ENCODE measurements at places on chromosomes 6 and 20.

DNA sequence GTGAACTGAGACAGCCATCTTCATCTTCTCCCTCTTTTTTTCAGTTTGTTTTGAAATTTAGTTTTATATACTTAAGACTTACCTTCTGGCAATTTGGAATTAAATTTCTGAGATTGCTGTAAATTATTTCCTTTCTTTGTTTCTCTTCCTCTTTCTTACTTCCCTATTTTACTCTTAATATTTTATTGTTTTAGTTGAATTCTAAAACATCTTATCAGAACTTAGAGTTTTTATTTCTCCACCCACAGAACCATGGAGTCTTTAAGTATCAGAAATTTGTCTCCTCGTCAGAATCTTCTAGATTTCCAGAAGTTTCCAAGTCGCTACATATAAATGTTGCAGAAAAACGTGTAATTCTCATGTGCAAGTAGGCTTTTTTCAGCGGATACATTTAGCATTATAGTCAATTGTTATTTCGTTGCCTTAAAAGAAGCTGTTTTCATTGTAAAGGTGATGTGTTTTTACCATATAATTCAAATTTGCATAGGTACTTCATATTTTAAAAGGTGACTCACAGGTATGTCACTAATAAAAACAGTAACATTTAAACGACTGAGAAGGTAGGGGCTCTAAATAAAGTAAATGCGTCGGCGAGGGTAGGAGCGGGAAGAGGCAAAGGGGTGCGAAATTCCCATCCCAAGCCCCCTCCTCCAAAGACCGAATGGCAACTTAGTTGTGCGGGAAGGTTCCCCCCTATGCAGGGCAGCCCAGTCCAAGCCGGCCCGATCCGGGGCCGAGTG is 866 bp upstream of the MYO6 start:
- DNase-seq = no peak

DNA sequence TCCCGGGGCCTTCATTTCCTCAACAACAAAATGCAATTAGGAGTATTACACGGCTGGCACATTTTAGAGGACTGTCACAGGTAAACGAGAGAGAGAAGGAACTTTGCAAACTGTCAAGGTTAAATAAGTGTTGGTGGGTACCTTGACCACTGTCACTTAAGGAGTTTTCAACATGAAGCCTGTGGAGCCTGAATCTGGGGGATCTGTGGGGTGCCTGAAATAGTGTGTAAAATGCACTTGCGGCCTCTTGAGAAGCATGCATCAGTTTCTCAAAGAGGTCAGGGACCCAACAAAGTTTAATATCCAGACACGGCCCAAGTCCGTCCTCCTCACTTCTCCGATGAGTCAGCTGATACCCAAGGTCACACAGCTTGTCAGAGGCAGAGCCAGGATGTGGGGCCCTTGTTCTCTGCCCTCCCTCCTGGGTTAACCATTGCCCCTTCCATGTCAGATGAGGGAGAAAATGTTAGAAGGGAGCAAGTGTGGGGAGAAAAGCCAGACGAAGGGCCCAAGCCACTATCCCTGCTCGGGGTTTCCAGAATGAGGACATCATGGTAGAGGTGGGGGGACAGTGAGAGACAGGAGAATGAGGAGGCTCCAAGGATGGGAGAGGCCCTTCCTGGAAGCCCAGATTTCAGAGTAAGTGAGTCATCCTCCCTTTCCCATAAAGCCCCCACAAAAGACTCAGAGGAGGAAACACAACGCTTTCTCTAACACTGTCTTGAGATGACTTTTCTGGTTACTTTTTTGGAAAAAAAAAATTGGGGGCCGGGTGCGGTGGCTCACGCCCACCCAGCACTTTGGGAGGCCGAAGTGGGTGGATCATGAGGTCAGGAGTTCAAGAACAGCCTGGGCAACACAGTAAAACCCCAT is 42.2 kb downstream of the C6orf132 start:
- peak; percentile 64 for DNase-seq

DNA sequence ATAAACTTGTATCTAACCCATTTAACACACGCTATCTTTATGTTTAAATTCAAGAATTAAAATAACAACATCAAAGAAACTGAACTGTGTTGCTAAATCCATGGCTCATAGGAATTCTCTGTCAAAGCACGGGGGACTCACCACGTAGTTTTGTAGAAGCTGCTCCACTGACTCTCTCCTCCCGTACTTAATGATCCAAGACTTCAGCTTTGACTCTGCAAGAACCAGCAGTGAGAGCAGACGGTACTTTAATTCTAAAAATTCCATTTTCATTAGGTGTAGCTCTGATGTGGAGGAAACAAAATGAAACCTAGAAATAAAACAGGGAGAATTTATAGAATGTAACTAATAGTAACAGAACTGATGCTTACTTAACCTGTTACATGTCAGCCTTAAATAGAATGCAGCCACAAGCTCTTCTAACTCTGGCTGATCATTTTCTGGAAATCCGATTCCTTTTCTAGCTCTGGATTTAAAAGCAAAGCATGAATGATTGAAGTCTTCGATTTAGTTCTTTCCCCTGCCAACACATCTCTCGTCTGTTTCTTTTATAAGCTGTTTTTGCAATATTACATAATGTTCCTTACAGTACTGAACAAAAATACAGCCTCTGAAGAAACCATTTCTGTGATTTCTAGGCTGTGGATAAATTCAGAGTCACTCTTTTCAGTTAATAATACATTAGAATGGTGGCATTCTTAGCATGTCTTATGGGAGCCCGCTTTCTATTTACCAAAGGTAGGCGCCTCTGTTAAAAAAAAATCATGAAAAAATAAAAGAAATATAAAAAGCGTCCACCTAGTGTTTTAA is 165.5 kb downstream of the SYNE1 start:
- DNase-seq = no peak

DNA sequence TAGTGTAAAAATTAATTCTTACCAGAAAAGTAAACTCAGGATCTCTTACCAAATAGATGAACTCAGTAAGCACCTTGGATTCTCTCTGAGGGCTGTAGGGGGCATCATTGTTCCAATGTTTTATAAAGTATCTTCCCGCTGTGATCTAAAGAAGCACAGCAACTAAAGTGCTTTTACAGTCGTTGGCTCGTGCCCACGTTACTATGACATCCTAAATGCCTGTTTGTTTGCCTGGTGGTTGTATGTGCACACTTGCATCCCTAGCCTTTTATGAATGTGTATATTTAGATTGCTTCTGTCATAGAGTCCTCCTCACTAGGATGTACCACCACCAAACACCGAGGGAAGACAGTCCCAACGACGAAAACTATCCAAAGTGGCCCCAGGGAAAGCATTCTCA is 34.5 kb downstream of the SLX4IP start:
- no peak for DNase-seq

- peak; percentile 70 for DNase-seq
These were observed 831 bp downstream of the PMEPA1 start for GRCh38 chr20:57708694-57709673.

DNA sequence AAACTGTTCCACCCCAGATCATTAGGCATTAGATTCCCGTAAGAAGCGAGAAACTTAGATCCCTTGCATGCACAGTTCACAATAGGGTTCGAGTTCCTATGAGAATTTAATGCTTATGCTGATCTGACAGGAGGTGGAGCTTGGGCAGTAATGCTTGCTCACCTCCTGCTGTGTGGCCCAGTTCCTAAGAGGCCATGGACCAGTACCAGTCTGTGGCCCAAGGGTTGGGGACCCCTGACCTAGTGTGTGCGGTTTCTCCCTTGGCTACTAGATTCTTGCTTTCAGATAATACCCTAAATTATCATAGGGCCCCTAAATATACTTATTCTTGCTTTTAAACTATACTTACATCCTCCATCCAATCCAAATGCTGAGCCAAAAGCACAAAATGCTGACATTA is 1.9 kb upstream of the GPSM3 start:
- DNase-seq = no peak

DNA sequence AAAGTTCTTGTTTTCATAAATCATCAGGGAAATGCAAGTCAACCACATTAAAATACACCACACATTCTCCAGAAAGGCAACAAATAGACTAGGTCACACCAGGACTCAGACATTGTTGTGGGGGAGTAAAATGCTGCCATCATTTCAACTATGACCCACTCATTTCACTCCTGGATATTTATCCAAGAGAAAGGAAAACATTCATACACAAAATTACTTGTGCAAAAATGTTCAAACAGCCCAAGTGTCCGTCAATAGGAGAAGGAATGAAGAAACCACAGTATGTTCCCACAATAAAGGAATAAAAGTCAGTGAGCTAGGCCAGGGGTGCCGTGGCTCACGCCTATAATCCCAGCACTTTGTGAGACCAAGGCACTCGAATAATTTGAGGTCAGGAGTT is 81.5 kb upstream of the QKI start:
- DNase-seq = no peak

- no peak for DNase-seq
These were observed 395.7 kb downstream of the ZFAND3 start for GRCh38 chr6:38215225-38215624.

DNA sequence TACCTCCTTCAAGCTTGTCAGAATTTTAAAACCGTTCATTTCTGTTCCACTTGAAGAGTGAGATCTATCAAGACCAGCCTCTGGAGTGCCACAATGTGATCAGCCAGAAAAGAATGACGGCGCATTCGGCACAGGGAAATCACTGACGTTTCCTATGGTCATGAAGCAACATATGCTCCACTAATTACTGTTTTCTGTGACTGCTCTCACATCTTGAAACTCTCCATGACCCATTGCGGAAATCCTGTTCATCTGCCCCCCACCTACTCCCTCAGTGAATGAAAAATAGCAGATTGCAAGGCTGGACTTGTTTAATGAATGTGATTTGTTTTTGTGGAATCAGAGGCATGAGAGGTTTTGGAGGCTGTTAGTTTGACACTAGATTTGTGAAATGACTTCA is 53.2 kb downstream of the SAMD5 start:
- DNase-seq = no peak

GRCh38 chr6:31332637-31333602 is 24.1 kb downstream of the HLA-B start:
- DNase-seq = peak; percentile 57

GRCh38 chr6:148306286-148306685 is 36.4 kb upstream of the SASH1 start:
- DNase-seq = no peak

DNA sequence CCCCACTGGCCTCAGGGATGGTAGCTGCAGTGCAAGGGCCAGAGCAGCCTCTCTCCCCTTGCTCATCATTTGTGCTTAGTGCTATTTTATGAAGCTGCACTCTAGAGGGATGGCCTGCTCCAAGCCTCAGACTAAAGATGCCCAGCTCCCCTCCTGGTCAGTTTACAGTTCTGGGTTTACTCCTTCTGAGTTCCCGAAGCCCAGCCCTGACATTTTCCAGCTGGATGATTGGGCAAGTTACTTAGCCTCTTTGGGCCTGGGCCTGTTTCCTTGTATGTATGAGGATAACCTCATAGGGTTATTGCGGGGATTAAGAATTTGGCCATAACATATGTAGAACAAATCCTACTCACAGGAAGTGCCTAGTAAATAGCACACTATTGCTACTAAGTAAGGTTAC is 31.8 kb upstream of the EMILIN3 start:
- no peak for DNase-seq

- no peak for DNase-seq
These were observed 9.3 kb downstream of the COX7A2 start for GRCh38 chr6:75234126-75234865.

GRCh38 chr20:17654649-17655285 is 27.3 kb downstream of the RRBP1 start:
- no peak for DNase-seq

- DNase-seq = no peak
These were observed 14.6 kb downstream of the CCM2L start for GRCh38 chr20:32024683-32025295.

DNA sequence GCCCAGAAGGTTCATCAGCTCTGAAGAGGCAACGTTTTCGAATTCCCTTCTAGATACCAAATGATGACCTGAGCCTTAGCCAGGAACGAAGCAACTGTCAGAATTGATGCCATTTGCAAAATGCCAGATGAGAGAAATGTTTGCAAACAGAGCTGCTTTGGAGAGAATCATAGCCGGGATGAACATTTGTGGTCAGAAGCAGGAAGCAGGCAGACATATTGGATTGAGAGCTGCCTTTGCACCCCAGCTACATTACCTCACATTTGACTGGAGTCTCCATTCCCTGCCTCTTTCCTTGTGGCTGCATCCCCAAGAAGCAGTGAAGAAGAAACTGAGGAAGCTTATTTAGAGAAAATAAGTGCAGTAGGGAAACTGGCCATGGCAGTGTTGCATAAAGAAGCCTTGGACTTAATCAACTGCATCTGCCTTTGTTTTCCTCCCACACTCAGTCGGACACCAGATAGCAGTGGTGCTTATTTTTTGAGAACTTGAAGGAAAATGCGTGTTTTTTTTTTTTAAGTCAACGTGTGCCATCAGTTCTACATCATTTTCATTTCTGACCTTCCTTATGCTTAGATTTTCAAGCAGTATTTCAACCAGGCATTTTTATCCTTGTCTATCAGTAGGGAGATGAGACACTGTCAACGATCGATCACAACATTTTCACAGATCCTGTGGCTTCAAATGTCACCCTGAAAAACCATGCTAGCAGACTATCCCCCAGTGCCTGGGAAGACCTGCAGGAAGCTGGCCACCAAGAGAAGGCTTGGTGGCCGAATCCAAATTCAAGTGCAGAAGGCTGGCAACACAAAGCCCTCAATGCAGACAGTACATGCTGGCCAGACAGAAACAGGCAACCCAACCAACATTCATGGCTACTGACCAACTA is 541.2 kb upstream of the JARID2 start:
- DNase-seq = no peak

DNA sequence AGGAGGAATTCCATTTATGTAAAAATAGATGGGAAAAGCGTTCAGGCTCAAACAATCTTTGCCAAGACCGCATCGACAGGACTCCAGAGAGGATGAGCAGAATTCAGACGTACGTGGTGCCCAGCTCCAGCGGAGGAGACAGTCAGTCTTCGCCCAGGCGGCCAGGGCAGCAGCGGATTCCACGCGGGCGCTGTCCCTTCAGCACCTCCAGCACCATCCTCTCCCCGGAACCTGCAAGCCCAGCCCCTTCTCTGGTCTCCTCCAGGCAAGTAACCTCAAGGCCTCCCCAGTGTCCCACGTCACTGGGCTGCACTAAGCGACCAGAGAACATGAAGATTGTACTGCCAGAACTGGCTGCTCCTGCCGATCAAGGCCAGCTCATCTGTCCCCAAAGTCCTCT is 2.8 kb upstream of the KCNQ2 start:
- no peak for DNase-seq

GRCh38 chr20:54176610-54177009 is 2.8 kb upstream of the CYP24A1 start:
- DNase-seq = no peak

GRCh38 chr6:144478483-144478882 is 193.3 kb downstream of the UTRN start:
- DNase-seq = no peak

- DNase-seq = no peak
These were observed 67.6 kb upstream of the DTNBP1 start for GRCh38 chr6:15730442-15730841.

DNA sequence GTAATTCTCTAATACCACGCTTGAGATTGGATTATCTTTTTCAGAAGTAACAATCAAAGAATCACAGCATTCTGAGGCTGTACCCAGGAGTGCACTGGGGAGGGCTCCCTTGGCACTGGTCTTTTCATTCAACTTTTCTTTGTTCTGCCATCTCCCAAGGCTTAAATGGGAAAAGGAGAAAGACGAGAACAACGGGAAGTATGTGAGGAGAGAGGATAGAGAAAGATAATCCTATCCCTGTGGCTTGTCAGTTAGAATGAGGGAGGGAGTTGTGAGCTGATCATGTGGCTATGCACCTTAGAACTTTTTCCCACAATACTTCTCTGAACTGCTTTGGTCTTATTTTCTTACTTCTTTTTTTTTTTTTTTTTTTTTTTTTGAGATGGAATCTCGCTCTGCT is 83.1 kb downstream of the CAP2 start:
- DNase-seq = no peak

Data from activated CD8-positive, alpha-beta memory T cell treated with anti-CD3 and anti-CD28 coated beads for 24 hours (primary cell).